Thoracic aorta (tissue), 2 donors: ENCODE measurements at places on chromosomes 4 and X. TPM values are rescaled to one million over a fixed set of nuclear protein-coding genes. Genes with fewer than 3 reads are reported as not detected.

GRCh38 chrX:122122274-122122673 is 1061.8 kb upstream of the GRIA3 start:
- no peaks in the 10 kb centered on the region for H3K36me3 ChIP-seq
- no peak for DNase-seq

ADH1B gene
- total RNA-seq: 1,563 TPM

GPR50 gene
- not detected for total RNA-seq

GRCh38 chr4:54614149-54614548 is 43.6 kb upstream of the KIT start:
- no peaks in the 10 kb centered on the region for H3K36me3 ChIP-seq
- no peak overlapping the region for H3K27ac ChIP-seq
- H3K4me3 ChIP-seq: no peak overlapping the region

UCHL1 gene
- total RNA-seq: 146 TPM

DNA sequence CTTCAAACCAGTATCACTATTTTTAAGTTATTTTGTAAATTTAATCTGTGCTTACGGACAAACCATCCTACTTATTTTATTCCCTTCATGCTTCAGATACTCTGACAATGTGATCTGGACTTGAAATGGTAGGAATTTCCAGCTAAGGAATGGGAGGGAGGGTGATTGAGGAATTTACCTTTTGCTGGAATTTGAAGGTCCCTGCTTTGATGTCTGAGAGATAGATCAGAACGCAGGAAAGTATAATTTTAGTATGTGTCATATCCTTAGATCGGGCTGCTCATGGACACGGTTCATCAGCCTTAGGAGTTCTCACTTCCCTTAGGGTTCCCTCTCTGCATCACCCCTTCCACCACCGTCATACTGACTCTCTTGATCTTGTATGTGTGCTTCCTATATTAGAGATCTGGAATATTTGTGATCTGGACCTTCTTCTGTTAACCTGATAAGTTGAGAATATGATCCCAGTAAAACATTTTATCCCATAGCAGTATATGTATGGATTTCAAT is 16.8 kb downstream of the OCRL start:
- no peaks in the 10 kb centered on the region for H3K4me1 ChIP-seq
- no peak for DNase-seq
- no peak overlapping the region for H3K4me3 ChIP-seq
- no peaks in the 10 kb centered on the region for H3K27me3 ChIP-seq
- H3K36me3 ChIP-seq: no peaks in the 10 kb centered on the region

FGFBP2 gene
- not detected for total RNA-seq

DNA sequence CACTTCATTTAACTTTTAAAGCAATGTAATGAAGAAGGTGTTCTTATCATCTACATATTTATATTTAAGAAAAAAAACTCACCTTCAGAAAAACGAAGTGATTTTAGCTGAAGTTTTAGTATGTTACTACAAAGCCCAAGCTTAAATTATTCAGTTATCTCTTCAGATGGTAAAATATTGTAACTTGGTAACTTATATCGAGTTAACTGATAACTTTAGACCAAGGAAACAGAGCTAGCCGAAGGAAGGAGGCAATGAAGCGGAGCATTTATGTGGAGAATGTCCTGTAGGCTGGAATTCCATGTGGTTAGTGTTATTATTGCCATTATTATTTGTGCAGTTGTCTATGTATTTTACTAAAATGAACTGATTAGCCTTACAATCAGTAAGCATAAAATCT is 1102.1 kb upstream of the LCORL start:
- no peaks in the 10 kb centered on the region for H3K36me3 ChIP-seq
- no peak for DNase-seq
- H3K4me3 ChIP-seq: no peak overlapping the region
- no peak overlapping the region for H3K27ac ChIP-seq
- no peaks in the 10 kb centered on the region for H3K4me1 ChIP-seq

DNA sequence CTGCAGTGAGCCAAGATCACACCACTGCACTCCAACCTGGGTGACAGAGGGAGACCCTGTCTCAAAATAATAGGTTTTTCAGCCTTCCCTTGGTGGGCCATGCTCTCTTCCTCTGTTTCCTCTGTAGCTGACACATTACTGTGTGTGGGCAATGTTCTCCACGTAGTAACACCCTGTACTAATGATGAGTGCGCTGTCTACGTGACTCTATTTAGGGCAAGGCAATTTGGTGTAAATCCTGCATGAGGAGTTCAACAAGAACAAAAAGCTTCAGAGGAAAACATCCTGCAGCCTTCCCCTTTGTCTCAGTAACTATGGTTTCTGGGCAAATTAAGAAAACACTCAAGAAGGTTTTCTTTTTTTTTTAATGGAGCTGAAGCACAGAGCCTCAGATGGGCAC is 24.4 kb upstream of the JAKMIP1 start:
- H3K4me3 ChIP-seq: no peak overlapping the region
- DNase-seq: no peak
- no peak overlapping the region for H3K27ac ChIP-seq
- H3K27me3 ChIP-seq: peaks cover 9% of the 10 kb centered on the region
- no peaks in the 10 kb centered on the region for H3K36me3 ChIP-seq
- no peaks in the 10 kb centered on the region for H3K4me1 ChIP-seq

PCDH7 gene
- total RNA-seq: 331 TPM

DNA sequence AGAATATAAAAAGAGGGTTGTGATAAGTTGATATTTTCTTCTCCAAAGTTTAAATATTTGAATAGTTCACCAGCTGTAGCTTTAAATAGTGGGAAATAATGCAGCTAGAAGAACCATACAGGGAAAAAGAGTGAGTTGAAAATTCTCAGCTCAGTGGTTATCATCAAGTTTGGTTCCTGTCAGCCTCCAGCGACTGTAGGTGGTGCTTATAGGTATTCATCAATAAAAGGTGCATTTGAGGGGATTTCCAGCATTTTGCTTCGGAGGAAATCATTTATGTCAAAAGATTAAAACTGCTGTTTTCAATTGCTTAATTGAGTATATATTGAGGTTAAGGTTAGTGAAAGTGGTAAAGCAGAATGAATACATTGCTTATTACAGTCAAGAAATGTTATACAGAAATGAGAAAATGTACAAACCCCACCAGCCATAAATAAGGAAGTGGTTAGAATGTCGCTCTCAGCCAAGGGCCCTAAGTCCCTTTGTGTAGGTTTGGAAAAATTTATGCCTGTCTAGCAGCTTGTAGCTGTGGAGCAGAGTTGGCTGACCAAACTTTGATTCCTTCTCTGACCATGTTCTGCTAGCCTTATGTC is 532.9 kb upstream of the FTHL17 start:
- no peaks in the 10 kb centered on the region for H3K27me3 ChIP-seq
- no peaks in the 10 kb centered on the region for H3K36me3 ChIP-seq
- no peak for DNase-seq
- H3K27ac ChIP-seq: no peak overlapping the region
- no peak overlapping the region for H3K4me3 ChIP-seq

HTRA3 gene
- 55.5 TPM for total RNA-seq

CYTL1 gene
- 126 TPM for total RNA-seq

TAF7L gene
- total RNA-seq: not detected

CSAG3 gene
- not detected for total RNA-seq

DNA sequence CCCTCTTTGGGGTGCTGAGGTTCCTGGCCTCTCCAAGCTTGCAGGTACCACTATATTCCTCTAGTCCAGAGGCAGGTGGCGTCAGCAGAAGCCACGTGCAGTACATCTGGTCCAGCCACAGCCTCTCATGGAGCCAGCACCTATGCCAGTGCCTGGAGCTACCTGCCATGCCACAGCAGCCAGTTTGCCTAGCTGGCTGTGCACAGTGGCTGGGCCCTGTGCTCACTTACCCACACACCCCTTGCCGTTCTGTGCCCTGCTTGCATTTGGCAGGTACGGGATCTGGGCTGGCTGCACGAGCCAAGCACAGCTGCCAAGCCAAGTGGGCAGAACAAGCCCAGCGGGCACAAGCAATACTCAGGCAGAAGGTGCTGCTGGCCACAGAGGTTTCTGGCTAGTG is 601.1 kb downstream of the EPHA5 start:
- no peak overlapping the region for H3K4me3 ChIP-seq
- H3K27me3 ChIP-seq: no peaks in the 10 kb centered on the region
- no peak overlapping the region for H3K27ac ChIP-seq
- DNase-seq: no peak
- peaks cover 14% of the 10 kb centered on the region for H3K4me1 ChIP-seq

DNA sequence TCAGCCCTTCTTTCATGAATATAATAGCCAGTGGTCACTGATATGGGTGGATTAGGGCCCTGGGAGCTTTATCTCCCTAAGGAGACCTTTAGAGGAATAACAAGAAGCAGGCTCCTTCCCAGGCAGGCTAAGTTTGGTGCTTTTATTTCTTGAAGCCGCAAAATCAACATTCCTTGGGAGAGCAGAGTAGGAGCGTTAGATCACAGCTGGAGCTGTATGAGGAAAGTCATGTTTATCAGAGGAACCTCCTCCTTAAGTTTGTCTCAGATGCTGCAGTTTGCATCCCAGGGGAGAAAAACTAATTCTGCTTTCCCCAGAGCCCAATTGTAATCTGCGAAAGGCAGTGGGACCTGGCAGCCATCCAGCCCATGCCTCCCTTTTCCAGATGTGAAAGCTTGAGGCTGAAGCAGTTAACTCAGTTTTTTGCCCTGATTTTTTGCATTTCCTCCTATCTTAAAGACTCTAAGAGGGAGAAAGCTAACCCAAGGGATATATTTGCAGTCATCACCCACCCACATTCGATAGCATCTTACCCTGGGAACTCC is 186.0 kb upstream of the FRMPD4 start:
- no peaks in the 10 kb centered on the region for H3K4me1 ChIP-seq
- no peaks in the 10 kb centered on the region for H3K36me3 ChIP-seq
- H3K27me3 ChIP-seq: no peaks in the 10 kb centered on the region
- H3K27ac ChIP-seq: no peak overlapping the region

GRCh38 chr4:185255868-185256267 is 46.5 kb downstream of the SNX25 start:
- no peaks in the 10 kb centered on the region for H3K27me3 ChIP-seq
- H3K4me3 ChIP-seq: no peak overlapping the region
- DNase-seq: no peak
- H3K4me1 ChIP-seq: peaks cover 10% of the 10 kb centered on the region

DNA sequence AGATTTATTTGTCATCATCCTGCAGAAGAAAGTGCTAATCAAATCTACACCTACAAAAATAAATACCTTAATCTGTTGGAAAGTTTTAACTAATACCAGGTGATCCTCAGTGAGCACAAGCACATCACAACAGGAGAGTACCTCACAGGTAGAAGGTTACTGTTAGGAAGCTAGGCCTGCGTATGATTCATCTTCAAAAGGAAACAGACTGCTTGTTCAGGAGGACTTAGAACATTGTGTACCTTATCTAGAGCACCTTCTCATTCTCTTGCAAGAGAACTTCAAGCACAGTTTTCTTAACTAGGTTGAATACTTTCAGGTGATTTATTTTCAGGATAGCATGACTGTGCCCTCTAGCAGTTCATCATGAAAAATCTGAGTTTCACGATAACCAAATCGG is 54.2 kb downstream of the MND1 start:
- no peak overlapping the region for H3K4me3 ChIP-seq
- H3K36me3 ChIP-seq: no peaks in the 10 kb centered on the region
- DNase-seq: no peak
- no peaks in the 10 kb centered on the region for H3K27me3 ChIP-seq
- H3K27ac ChIP-seq: no peak overlapping the region

GRCh38 chr4:116015062-116015461 is 901.6 kb upstream of the NDST4 start:
- H3K27me3 ChIP-seq: no peaks in the 10 kb centered on the region
- DNase-seq: no peak
- no peak overlapping the region for H3K27ac ChIP-seq

- no peak overlapping the region for H3K27ac ChIP-seq
- no peaks in the 10 kb centered on the region for H3K36me3 ChIP-seq
- DNase-seq: no peak
- H3K27me3 ChIP-seq: no peaks in the 10 kb centered on the region
These were observed 77.8 kb downstream of the GALNTL6 start for GRCh38 chr4:171891038-171891437.

EDA gene
- total RNA-seq: 2.0 TPM

GRCh38 chr4:183863155-183863825 is 41.8 kb upstream of the STOX2 start:
- H3K27me3 ChIP-seq: no peaks in the 10 kb centered on the region
- H3K4me1 ChIP-seq: no peaks in the 10 kb centered on the region
- H3K36me3 ChIP-seq: no peaks in the 10 kb centered on the region
- no peak for DNase-seq
